Central memory CD8-positive, alpha-beta T cell (primary cell): ENCODE measurements at places on chromosomes 12 and 14.

DNA sequence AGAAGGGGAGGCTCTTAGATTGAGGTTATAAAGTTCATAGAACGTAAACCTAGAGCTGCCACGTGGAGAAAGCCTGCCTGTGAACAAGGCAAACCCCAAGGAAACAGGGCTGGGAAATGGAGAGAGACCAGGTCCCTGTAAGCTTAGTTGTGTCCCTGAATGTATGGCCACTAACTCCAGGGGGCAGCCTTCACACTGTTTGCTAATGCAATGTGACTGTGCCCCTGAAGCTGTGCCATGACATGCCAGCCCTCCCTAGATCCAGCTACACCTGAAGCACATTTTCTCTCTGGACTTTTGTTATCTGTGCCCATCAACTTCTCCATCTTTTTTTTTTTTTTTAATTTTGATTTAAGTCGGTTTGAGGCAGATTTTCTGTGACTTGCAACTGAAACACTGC is 60.6 kb upstream of the TMCC3 start:
- no peak for DNase-seq

GRCh38 chr12:130970165-130970907 is 16.6 kb downstream of the ADGRD1 start:
- DNase-seq: no peak

DNA sequence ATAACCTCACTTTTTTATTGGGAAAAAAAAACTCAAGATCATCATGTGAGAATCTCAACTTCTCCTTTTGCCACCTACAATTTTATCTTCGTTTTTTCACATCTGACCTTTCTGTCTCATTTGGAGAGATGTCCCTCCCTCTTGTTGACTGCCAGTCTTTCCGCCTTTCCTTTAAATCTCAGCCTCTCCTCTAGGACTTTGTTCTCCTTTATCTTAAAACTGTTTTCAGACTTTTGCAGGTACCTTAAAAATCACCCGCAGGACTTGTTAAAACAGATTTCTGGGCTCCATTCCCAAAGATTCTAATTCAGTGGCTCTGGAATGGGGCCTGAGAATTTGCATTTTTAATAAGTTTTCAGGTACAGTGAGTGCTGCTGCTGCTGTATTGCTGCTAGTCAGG is 223.2 kb downstream of the NTF3 start:
- no peak for DNase-seq

DNA sequence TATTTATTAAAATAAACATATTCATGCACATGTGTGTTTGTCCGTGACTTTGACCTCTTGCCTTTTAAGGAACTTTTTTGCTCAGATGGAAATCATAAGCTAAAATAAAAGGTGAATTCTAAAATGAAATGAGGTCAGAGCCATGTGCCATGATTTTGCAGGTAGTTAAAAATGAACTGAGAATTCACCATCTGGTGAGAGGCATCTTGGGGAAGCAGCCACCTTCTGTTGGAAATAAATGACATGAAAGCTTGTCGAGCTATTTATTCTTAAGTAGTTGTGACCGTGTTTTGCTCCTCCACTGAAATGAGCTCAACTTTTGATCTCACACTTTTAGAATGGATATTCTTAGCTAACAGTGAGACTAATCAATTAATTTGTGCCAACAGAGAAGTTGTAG is 56.8 kb upstream of the CNOT2 start:
- no peak for DNase-seq

GRCh38 chr12:93134893-93135285 is 205.8 kb upstream of the EEA1 start:
- no peak for DNase-seq

- DNase-seq: no peak
These were observed 415.9 kb downstream of the BCL11B start for GRCh38 chr14:98855926-98856715.

DNA sequence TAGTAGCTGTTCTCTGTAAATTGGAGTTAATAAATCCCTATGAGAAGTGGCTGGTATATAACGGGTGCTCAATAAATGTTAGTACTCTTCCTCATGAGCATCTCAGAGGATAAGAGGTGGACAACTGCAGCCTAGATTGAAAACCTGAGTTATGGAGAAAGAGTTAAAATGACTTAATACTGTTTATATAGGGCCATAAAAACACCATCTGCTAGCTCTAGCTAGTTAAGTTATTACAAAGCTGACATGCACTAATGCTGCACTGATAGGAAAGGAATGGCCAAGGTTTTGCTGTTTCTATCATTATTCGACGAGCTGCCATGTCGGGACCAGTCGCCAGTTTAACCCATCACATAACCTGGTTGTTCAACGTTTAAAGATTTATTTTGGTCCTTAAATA is 72.0 kb upstream of the SEL1L start:
- DNase-seq: no peak

GRCh38 chr14:106686533-106686932 is 1160.2 kb downstream of the TMEM121 start:
- DNase-seq: no peak

- peak; percentile 24 for DNase-seq
These were observed 40.6 kb downstream of the SLC15A4 start for GRCh38 chr12:128783129-128783574.

DNA sequence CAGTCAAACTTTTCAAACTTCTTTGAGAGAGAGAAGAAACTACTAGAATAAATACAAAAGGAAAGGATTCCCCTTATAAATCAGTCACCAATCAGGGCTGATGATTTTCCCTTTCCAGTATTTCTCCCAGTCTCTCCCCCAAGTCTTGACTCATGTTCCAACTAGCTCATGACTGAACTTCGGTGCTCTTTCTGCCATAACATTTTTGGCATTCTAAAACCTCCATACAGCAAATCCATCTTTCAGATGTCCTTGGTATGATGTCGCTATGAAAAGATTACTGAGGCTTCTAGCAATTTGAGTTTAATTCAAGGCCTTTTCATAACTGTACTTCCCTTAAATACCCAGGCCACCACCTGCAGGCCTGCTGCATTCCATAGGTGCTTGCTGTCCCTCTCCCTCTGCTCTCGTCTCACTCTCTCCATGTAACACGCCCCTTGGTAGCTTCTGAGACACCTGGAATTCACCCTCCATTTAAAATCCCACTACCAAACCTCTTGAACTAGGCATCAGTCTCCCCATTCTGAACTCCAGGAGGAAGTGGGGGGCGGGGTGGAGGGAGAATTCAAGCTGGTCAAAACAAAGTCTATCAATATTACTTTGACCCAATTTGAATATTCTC is 2.4 kb downstream of the PRKD1 start:
- no peak for DNase-seq

DNA sequence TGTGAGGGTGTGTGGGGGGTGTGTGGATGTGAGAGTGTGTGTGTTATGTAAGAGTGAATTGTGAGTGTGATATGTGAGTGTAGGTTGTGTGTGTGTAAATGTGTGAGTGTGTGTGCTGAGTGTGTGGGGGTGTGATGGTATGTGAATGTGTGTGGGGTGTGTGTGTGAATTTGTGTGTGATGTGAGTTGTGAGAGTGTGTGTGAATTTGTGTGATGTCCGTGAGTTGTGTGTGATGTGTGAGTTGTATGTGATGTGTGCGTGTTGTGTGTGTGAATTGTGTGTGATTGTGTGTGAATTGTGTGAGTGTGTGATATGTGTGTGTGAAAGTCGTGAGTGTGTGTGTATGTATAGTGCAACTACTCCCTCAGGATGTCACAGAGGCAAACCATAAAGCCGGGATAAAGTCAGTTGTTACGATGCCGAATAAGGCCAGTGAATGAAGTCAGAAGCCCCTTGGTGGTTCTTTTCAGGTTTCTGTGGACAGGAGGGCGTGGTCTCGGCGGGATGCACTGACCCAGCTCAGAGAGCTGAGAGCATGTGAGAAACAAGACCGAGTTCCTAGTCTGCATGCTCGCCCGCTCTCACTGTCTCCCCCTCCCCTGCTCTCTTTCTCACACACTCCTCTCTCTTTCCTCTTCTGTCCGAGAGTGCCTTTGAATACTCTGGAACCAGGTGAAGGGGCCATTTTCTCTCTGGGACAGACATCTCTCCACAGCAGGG is 71.8 kb upstream of the MAX start:
- DNase-seq: no peak

DNA sequence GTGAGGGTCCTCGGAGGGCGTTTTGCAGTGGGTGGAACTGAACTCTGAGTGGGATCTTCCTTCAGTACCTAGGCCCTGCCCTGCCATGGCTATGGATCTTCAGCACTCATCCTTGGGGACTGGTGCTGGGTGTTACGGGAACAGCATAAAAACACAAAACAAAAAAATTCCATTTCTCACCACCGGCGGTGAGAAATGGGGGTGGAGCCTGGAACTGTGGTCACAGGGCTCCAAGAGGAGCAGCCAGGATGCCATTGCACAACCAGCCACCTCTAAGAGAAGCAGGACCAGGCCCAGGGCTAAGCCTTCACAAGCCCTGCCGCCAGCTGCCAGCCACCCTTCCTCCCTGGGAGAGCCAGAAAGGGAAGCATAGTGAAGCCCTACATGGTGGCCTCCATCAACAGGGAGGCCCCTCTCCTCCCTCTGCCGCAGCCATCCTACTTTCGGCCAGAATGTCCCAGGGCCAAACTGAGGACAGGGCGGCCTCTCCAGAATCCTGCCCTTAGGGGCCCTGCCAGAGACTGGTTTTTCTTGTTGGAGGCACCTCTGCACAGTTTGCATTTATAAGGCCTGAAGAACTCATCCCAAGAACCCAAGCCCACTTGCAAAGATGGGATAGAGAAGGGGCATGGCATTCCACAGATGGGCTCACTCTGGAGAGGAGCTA is 76.5 kb downstream of the VCPKMT start:
- no peak for DNase-seq

DNA sequence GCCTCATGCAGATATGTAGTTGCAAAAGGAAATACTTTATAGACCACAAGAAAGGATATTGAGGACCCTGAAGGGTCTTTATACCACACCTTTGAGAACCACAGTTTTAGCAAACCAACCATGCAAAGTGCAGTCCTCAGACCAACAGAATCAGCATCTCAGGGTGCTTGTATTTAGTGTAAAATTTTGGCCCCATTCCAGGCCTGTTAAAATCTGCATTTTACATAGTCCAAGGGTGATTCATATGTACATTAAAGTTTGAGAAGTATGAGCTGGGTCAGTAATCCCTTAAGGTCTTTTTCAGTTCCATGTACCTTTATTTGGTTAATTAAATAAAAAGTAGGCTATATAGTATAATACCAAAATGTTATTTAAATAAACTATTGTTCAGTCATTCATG is 91.2 kb downstream of the WNK1 start:
- DNase-seq: no peak

DNA sequence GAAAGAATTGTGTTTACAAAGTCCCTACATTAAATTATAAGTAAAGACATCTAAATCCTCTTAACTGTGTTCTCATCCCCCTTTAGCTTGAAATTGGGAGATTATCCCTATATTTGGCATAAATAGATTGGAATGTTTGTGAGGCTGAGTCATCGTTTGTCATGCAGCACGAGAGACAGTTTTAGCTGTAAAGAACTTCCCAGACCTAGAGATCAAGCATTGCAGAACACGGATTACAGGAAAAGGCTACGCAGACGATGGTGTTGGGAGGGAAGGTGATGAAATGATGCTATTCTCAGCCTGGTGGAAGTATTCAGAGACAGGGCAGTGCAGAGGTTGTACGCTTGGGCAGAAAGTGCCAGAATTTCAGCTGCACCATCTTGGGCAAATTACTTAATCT is 93.8 kb downstream of the PTPRB start:
- no peak for DNase-seq

DNA sequence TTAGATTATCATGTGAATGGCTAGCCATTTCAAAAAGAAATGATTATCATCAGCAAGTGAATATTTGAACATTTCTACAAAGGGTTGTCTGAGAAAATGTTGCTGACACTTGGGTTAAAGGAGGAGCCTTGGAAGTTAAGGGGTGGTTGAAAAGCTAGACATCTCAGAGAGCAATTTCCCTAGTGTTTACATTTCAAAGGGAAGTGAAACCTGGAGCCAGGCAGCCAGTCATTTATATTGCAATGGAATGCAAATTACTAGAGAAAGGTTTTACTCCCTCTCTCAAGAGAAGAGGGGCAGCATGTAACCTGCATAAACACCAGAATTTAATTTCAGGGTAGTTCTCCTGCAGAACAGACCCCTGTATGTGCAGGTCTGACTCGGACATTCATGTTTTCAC is 279.0 kb downstream of the SLC16A7 start:
- DNase-seq: no peak

- no peak for DNase-seq
These were observed 1598.0 kb upstream of the TMEM132C start for GRCh38 chr12:126668961-126669360.

DNA sequence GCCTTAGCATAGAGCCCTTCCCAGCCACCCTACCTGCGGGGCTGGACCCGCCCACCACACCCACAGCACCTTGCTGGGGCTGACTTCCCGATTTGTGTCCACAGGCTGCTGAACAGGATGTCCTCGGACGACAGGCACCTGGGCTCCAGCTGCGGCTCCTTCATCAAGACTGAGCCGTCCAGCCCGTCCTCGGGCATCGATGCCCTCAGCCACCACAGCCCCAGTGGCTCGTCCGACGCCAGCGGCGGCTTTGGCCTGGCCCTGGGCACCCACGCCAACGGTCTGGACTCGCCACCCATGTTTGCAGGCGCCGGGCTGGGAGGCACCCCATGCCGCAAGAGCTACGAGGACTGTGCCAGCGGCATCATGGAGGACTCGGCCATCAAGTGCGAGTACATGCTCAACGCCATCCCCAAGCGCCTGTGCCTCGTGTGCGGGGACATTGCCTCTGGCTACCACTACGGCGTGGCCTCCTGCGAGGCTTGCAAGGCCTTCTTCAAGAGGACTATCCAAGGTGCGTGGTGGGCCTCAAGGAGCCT is 63.4 kb downstream of the ESRRB start:
- no peak for DNase-seq

- no peak for DNase-seq
These were observed 88.1 kb upstream of the ETV6 start for GRCh38 chr12:11561411-11561810.

- DNase-seq: no peak
These were observed 53.8 kb downstream of the STAB2 start for GRCh38 chr12:103640831-103641230.

DNA sequence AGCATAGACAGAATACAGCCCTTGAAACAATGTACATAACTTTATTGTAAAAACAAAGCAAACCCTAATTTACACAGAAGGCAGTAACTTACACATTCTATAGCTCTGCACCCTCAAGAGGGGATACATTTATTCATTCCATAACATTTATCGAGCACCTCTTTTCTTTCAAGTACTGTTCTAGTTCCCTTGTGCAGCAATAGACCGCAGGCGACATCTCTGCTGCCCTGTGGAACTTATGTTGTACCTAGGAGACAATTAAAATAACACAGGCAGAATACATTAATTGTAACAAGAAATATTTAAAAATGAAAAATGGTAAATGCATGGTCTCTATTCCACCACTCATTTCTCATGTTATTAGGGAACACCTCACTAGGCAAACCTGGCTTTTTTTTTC is 1.4 kb upstream of the ARHGDIB start:
- no peak for DNase-seq

DNA sequence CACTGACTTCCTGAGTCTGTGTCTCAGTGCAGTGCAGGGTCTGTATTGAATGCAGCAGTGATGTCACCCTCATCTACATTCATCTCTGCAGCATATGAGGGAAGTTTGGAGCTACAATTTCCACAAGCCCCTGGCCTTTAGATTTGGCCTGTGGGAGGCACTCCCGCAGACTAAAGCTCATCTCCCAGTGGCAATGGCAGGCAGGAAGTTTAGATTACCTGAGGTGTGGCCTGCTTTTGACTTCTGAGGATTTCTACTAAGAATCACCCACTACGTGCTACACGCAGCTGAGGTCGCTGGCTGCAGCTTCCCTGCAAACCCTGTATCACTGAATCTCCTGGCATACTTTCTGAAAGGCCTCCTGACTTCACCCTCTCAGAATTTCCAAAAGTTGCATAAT is 202.2 kb upstream of the PRKD1 start:
- DNase-seq: no peak

- DNase-seq: no peak
These were observed 67.0 kb downstream of the ARF6 start for GRCh38 chr14:49959822-49960408.
